ENCODE measurements at places on chromosomes 6 and 20.

GRCh38 chr20:50418890-50419642, 91.1 kb upstream of the PTPN1 start:
- no peak for DNase-seq

- no peak for DNase-seq
These were observed 46.2 kb downstream of the TTI1 start for GRCh38 chr20:37986873-37987601.

DNA sequence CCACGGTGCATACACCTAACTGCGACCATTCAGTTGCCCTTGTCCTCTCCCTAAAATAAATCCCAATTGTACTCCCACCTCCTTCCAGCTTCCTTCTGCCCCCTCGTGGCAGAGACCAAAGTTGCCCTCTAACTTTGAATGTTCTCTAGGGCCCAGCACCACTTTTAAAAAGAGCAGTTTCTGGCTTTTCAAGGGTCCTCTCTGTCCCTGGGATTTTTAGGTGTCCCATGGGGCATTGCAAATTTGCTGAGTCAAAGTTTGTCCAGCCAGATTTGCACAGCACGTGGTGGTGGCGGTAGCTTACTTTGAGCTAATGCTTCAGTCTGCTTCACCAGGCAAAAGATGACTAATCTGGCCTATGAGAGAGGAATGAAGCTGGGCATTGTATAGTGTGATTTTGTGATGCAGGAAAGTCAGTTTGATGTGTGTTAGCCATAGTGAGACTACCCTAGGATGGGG, 100.2 kb downstream of the PERP start:
- DNase-seq: no peak

DNA sequence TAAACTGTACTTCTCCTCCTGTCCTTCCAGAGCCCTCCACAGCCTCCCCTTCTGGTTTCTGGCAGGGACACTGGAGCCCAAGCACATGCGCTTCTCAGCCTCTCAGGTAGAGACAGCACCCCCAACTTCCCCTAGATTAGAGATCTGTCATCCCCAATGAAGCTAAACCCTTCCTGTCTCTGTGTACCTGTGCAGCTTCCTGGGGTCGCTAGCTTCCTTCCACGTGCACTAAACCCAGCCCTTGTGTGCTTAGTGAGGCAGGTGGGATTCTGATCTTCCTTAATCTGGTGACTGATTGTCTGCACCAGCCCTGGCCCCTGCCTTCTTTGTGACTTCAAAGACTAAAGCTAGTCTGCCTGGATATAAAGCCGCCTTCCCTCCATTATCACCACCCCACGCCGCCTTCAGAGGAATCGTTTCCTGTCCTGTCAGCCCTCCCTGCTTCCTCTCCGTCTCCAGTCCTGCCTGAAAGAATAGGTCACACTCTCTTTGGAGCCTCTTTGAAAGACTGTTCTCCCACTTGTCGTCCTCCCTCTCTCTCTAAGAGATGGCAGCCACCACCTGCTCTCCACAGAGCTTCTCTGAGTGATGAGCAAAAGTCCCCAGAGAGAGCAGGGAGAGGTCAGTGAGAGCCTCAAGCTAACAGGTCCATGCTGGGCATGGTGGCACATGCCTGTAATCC, 27.5 kb downstream of the CAPN11 start:
- DNase-seq: no peak

GRCh38 chr6:124770784-124771183, 191.5 kb upstream of the RNF217 start:
- no peak for DNase-seq

DNA sequence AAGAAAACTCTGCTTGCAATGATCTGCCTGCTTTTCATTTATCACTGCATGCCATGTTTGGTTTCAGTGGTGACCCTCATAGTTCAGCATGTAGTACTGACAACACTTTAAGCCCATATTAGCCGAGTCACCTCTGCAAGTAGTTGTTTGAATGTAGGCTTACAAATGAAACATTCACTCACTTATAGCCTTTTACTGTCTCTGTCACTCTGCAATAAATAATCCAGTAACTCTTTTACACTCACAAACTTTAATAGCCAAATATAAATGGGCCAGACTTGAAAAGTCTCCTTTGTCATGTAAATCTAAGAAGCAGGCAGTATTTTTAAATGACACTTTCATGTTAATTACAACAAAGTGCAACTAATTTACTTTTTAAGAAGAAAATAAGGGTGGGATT, 1460.0 kb upstream of the ADGRB3 start:
- no peak for DNase-seq

DNA sequence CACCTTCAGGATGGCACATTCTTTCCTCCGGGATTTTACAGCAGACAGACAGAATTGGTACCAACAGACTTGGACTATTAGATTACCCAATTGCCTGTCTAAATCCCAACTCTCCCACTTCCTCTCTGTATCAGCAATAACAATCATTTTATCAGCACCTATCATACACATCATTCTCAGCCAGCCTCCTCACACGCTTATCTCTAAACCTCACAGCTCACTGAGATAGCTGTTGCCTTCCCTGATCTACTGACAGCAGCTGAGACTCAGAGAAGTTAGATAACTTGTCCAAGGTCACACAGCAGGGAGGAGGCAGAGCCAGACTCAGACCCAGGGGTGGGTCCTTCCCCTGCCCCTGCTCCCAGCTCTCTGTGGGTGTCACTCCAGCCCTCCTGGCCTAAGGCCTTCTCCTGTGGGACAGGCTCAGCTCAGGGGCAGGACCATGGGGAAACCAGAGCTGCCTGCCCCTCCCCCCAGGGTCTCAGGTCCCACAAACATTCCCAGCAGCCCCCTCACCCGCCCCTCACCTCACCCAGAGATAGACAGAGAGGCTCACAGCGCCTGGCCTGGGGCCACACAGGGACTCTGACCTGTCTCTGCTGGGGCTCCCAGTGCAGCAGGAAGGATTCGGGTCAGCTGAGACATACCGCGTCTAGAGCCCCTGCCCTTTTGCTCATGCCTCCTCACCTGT, 92.8 kb downstream of the GRM4 start:
- no peak for DNase-seq

Measured in stimulated activated CD4-positive, alpha-beta T cell treated with anti-CD3 and anti-CD28 coated beads, Interleukin-1b, Interleukin-23, amount 100 ng/mL, for 24 hours (primary cell).